ENCODE measurements at places on chromosomes 5 and 9. TPM values are rescaled to one million over a fixed set of nuclear protein-coding genes. Genes with fewer than 3 reads are reported as not detected.
A peak's percentile ranks its signal among the peaks of the same experiment; 100 is the strongest.

DNA sequence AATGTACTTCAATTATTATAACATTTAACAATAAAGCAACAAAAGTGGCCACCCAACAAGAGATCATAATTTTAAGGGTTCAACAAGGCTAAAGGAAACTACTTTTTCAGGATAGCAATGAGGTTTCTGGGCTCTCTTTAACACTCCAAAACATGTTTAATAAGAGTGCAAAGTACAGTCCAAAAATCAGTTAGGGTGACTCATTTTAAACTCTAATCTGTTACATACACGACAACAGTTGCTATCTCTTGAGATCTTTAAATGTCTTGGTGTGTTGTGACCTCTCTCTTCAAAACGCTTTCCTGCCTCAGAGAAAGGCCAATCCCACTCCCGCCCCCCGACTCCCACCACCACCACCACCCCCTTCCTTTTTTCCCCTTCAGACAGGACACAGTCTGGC lies 11.5 kb downstream of the NFIB start:
- DNase-seq: no peak
- no peak overlapping the region for H3K4me3 ChIP-seq
- no peaks in the 10 kb centered on the region for H3K27me3 ChIP-seq
- H3K4me1 ChIP-seq: peaks cover 37% of the 10 kb centered on the region

DNA sequence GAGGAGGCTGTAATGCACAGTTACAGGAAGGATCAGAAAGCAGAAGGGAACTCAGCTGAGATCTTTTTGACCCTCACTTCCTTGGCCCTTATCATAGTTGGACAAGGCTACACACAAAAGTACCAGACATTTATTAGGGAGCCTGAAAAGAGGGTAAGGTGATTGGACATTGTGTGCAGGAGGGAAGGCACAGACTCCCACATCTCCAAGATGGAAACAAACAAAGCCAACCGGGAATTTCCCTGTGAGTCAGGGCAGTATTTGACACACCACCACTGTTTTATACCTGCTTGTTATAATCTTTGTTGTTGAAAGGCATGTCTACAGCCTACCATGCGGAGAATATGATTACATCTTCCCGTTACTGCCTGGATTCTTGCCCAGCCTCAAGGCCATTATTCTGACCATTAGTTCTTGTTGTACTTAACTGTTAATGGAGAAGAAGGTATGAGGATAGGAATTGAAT lies 3.0 kb upstream of the CCNG1 start:
- no peak for DNase-seq
- peaks cover 16% of the 10 kb centered on the region for H3K4me1 ChIP-seq
- no peak overlapping the region for H3K27ac ChIP-seq
- H3K4me3 ChIP-seq: no peak overlapping the region
- H3K36me3 ChIP-seq: no peaks in the 10 kb centered on the region

GRCh38 chr5:39447968-39448367 lies 23.2 kb upstream of the DAB2 start:
- no peak overlapping the region for H3K4me3 ChIP-seq
- H3K27me3 ChIP-seq: no peaks in the 10 kb centered on the region
- no peaks in the 10 kb centered on the region for H3K4me1 ChIP-seq
- DNase-seq: no peak
- H3K36me3 ChIP-seq: no peaks in the 10 kb centered on the region
- H3K27ac ChIP-seq: no peak overlapping the region

Gene HAVCR1
- total RNA-seq: not detected

DNA sequence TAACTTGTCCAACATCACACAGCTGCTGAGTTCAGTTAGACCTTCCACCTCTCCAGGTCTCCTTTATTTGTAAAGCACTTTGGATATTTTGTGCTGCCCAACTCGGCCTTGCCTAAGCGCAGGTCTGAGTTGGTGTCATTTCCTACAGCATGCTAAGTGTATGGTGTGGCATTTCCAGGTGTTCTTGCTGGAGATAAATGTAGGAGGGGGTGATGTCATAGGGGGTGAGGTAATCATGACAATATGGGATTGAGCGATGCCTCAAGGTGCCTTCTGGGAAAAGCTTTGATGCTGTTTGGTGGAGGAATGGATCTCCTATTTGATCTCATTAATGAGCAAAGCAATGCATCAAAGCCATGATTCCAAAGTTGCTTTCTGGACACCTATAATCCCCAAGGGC lies 32.3 kb upstream of the NEURL1B start:
- H3K36me3 ChIP-seq: no peaks in the 10 kb centered on the region
- no peaks in the 10 kb centered on the region for H3K4me1 ChIP-seq
- H3K27me3 ChIP-seq: no peaks in the 10 kb centered on the region
- H3K27ac ChIP-seq: no peak overlapping the region
- H3K4me3 ChIP-seq: no peak overlapping the region
- DNase-seq: no peak

DNA sequence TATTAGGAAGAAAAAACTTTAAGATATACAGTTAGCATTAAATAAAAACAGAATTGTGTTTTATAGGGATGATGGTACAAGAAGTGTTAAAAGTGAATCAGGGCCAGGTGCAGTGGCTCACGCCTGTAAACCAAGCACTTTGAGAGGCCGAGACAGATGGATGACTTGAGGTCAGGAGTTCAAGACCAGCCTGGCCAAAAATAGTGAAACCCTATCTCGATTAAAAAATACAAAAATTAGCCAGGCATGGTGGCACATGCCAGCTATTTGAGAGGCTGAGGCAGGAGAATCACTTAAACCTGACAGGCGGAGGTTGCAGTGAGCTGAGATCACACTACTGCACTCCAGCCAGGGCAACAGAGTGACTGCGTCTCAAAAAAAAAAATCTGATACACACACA lies 282.9 kb upstream of the ATP10B start:
- H3K4me3 ChIP-seq: no peak overlapping the region
- H3K4me1 ChIP-seq: no peaks in the 10 kb centered on the region
- no peaks in the 10 kb centered on the region for H3K27me3 ChIP-seq
- DNase-seq: no peak

- H3K4me3 ChIP-seq: no peak overlapping the region
- H3K27me3 ChIP-seq: no peaks in the 10 kb centered on the region
- no peaks in the 10 kb centered on the region for H3K36me3 ChIP-seq
- H3K4me1 ChIP-seq: no peaks in the 10 kb centered on the region
- DNase-seq: no peak
- no peak overlapping the region for H3K27ac ChIP-seq
Measured at GRCh38 chr5:13328316-13328715, 616.2 kb downstream of the DNAH5 start.

GRCh38 chr5:155768332-155768731 lies 558.6 kb upstream of the SGCD start:
- no peaks in the 10 kb centered on the region for H3K36me3 ChIP-seq
- H3K27me3 ChIP-seq: no peaks in the 10 kb centered on the region
- no peak for DNase-seq
- H3K27ac ChIP-seq: no peak overlapping the region

GRCh38 chr5:1089146-1089545 lies 22.7 kb downstream of the SLC12A7 start:
- no peak for DNase-seq
- no peak overlapping the region for H3K4me3 ChIP-seq
- H3K4me1 ChIP-seq: peaks cover 22% of the 10 kb centered on the region
- H3K36me3 ChIP-seq: peaks cover 37% of the 10 kb centered on the region

DNA sequence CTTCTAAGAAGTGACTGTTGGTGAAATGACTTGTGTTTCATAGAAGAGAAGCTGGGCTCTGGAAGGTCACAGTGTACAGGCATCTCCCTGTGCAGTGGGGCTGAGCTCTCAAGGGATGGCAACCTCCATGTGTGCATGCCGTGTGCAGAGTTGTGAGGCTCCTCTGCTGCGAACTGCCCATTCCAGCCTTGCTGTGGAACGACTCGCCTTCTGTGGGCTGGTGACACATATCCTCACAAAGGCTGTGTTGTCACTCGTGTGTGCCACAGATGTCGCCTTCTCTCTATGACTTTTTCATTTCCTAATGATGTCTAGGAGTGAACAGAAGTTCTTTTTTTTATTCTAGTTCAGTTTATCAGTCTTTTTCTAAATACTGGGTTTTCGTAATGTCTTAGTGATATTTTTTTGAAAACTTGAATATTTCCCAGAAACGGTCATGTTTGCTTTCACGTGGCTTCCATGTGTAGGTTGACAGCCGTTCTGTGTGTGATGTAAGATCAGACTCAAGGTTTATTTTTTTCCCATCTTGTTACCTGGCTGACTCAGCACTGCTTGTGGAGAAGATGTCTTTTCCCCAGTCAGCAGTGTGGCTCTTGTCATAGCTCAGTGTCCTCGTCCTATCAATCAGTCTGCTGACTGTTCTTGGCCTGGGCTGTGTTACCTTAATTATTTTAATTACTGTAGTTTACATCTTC lies 57.3 kb upstream of the CACNA1B start:
- H3K4me1 ChIP-seq: no peaks in the 10 kb centered on the region
- no peak overlapping the region for H3K4me3 ChIP-seq
- peaks cover 72% of the 10 kb centered on the region for H3K36me3 ChIP-seq
- H3K27me3 ChIP-seq: no peaks in the 10 kb centered on the region
- no peak for DNase-seq

DNA sequence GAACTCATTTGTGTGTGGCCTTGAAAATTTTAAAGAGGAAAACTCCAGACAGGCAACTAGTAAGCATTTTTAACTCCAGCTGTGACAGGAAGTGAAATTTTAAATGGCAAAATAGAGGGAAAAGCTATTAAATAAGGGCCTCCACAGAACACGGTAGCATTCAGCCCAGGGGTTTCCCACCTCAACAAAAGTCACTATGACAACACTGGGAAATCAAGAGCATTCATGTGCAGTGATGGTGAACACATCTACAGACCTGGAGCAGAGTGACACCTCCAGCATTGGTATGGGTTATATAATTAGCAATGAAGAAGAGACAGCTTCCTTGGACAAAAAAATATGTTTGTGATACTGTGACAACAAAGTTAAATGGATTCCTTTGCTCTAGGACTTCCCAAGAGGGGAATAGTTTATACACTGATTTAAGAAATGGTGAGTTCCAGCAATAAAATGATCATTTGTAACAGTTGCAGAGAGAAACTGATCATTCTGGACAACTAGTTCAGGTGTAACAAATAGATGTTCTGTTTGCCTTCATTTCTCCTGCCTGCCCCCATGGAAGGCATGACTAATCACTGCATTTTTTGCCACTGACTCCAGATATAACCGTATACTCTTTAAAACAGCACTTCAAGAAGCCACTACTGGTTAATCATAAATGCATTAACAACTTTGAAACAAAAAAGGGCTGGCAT lies 93.3 kb upstream of the SLC44A1 start:
- no peaks in the 10 kb centered on the region for H3K27me3 ChIP-seq
- no peaks in the 10 kb centered on the region for H3K36me3 ChIP-seq
- no peak overlapping the region for H3K4me3 ChIP-seq

DNA sequence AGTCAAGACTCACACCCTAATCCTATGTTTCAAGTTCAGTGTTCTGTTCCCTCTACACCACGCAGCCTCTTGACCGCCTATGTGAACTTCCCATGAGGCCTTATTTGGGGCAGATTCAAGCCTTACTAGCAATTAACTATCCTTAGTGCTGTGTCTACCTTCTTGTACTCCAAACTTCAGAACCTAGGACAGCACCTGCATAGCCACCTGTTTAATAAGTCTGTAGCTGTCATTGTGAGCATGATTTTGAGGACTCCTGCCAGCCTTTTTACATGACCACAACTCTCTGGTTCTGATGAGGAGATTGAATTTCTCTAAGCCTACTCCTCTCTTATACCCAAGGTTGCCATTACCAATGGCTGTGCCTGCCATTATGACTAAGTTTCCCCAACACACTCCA lies 50.8 kb upstream of the PCSK1 start:
- H3K27me3 ChIP-seq: no peaks in the 10 kb centered on the region
- H3K36me3 ChIP-seq: no peaks in the 10 kb centered on the region
- no peak for DNase-seq
- no peak overlapping the region for H3K4me3 ChIP-seq
- no peaks in the 10 kb centered on the region for H3K4me1 ChIP-seq

Gene LHX3
- total RNA-seq: not detected

Gene FOXD4
- not detected for total RNA-seq

Gene ZNF883
- 0.98 TPM for total RNA-seq

- H3K36me3 ChIP-seq: no peaks in the 10 kb centered on the region
- H3K27me3 ChIP-seq: no peaks in the 10 kb centered on the region
- DNase-seq: no peak
Measured at GRCh38 chr5:118692811-118693342, 295.5 kb downstream of the DTWD2 start.

Gene ADAMTS2
- 17.4 TPM for total RNA-seq

Gene FGFR4
- total RNA-seq: 12.0 TPM

Gene PCDHGC5
- total RNA-seq: 3.4 TPM

- no peak overlapping the region for H3K27ac ChIP-seq
- H3K4me3 ChIP-seq: peak overlapping the region; percentile 17
- peaks cover 20% of the 10 kb centered on the region for H3K4me1 ChIP-seq
- no peak for DNase-seq
- H3K36me3 ChIP-seq: no peaks in the 10 kb centered on the region
Measured at GRCh38 chr5:57499262-57500050, 16.8 kb upstream of the ACTBL2 start.

- H3K27ac ChIP-seq: no peak overlapping the region
- H3K4me3 ChIP-seq: no peak overlapping the region
- H3K36me3 ChIP-seq: no peaks in the 10 kb centered on the region
- H3K4me1 ChIP-seq: no peaks in the 10 kb centered on the region
- no peak for DNase-seq
Measured at GRCh38 chr5:9474219-9475002, 71.5 kb downstream of the SEMA5A start.

Gene GRXCR2
- total RNA-seq: not detected

DNA sequence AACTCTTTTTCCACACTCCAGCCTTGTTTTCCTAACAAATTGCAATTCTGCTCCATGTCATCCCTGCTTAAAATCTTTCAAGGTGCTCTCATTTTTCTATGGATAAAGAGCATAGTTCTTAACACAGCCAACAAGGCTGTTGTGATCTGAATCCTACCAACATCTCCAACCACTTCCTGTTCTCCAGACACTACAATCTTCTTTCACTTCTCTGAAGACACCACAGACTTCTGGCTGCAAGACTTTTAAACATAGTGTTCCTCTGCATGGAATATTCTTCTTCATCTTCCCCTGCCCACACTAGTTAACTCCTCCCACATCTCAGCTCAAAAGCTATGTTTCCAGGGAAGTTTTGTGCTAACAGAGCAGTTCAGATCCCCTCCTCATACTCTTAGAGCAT lies 404.8 kb downstream of the MAN2A1 start:
- no peaks in the 10 kb centered on the region for H3K4me1 ChIP-seq
- no peaks in the 10 kb centered on the region for H3K27me3 ChIP-seq
- H3K27ac ChIP-seq: no peak overlapping the region
- no peaks in the 10 kb centered on the region for H3K36me3 ChIP-seq
- DNase-seq: no peak
- H3K4me3 ChIP-seq: no peak overlapping the region

Gene MARCOL
- not detected for total RNA-seq

DNA sequence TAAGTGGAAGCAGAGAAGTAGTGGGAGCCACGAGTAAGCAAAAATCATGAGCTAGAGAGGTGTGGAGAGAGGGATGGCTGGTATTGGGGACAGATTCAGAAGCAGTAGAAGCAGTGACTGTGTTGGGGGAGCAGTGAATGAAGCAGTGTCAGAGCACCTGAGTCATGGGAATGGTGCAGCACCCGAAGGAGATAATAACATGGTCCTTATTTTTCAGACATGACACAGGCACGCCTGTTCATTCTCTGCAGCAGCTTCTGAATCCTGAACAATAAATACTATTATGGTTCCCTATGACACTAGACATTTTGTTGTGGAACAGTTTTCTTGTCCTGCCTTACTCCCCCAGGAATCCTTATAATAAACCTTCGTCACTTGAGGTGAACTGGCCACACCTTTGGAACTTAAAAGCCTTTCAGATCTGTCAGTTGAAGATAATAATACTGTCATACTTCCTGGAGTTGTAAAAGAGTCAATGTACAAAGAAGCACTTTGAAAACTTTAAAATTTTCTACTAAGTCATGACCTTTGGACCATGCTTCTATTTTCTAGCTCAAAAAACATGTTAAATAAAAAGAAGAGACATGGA lies 7.0 kb upstream of the RASA1 start:
- no peak overlapping the region for H3K4me3 ChIP-seq
- no peak for DNase-seq
- no peaks in the 10 kb centered on the region for H3K27me3 ChIP-seq
- no peak overlapping the region for H3K27ac ChIP-seq
- no peaks in the 10 kb centered on the region for H3K4me1 ChIP-seq

Gene OBP2B
- total RNA-seq: not detected
